ENCODE measurements at places on chromosomes 13 and 19. TPM values are rescaled to one million over a fixed set of nuclear protein-coding genes. Genes with fewer than 3 reads are reported as not detected.

The OR4F17 gene
- total RNA-seq: 4.0 TPM

The LILRB4 gene
- total RNA-seq: not detected

The GPALPP1 gene
- 23.1 TPM for total RNA-seq

- DNase-seq: no peak
- peaks cover 33% of the 10 kb centered on the region for H3K36me3 ChIP-seq
- peak overlapping the region; percentile 64 for H3K4me3 ChIP-seq
- peaks cover 32% of the 10 kb centered on the region for H3K27me3 ChIP-seq
Observed at GRCh38 chr19:35902870-35903475, 644 bp downstream of the HCST start.

DNA sequence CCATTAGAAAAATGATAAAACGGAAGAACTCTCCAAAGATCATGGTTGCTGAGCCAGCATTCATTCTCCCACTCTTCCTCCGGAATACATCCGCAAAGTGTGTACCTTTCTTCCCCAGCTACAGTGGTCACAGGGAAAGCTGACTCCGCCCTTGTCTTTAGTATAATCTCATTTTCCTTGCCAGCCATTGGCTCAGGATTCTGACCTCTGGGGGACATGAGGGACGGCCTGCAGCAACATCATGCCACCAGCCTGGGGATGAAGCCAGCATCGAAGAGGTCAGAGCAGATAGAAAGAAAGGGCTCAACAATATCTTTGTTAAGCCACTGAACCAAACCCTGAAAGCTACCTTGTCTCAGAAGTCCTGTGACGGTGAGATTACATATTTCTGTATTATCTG, 46.3 kb upstream of the TPP2 start:
- H3K27ac ChIP-seq: no peak overlapping the region
- no peak overlapping the region for H3K4me3 ChIP-seq
- no peaks in the 10 kb centered on the region for H3K36me3 ChIP-seq
- DNase-seq: no peak
- H3K27me3 ChIP-seq: no peaks in the 10 kb centered on the region

DNA sequence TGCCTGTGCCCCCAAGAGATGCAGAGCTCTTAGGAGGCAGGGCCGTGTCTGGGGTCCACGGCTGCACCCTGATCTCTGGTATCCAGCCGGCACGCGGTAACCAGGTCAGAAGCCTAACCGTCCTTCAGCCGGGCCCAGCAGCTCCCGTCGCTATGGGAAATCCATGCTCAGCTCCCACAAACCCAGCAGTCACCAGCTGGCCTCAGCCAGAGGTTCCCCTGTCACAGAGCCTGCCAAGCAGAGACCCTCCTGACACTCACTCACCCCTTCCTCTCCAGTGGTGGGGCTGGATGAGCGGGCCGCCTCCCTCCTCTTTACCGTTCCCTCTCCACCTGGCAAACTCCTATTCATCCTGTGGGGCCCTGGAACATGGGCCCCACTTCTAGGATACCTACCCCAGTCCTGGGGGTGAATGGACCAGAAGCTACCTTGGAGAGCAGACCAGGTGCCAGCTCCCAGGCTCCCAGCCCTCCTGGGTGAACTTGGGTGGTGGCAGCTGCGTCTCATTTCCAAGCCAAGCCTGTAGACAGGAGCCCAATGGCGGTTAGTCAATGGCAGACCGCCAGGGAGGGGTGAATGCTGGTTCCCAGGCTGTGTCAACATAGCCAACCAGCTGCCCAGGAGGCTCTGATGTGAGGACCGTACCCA, 21.4 kb upstream of the TCF3 start:
- DNase-seq: peak; percentile 35
- peaks cover 37% of the 10 kb centered on the region for H3K27me3 ChIP-seq
- H3K27ac ChIP-seq: no peak overlapping the region
- H3K36me3 ChIP-seq: peaks cover 10% of the 10 kb centered on the region
- H3K4me3 ChIP-seq: no peak overlapping the region

DNA sequence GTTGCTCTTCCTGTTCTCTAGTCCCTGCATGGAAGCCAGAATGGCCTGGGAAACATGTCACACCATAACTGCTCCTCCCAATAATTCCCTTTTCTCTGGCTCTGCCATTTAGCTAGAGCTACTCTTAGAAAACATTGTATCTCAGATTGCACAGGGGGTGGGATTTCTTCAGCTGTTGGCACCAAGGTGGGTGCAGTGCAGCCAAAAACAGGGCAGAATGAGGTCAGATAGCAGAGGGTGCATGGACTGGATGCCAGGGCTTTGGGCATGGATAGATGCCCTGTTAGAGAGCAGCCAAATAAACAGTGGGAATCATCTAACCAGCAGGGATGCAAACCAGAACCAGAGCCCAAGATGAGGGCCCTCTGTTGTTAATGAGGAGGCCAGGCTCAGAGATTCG, 4.9 kb upstream of the AMER2 start:
- no peak for DNase-seq
- H3K4me1 ChIP-seq: no peaks in the 10 kb centered on the region
- H3K27ac ChIP-seq: no peak overlapping the region
- H3K36me3 ChIP-seq: no peaks in the 10 kb centered on the region
- H3K4me3 ChIP-seq: no peak overlapping the region

- H3K4me1 ChIP-seq: no peaks in the 10 kb centered on the region
- H3K4me3 ChIP-seq: no peak overlapping the region
- H3K27me3 ChIP-seq: no peaks in the 10 kb centered on the region
Observed at GRCh38 chr19:52722062-52723003, 12.5 kb downstream of the ZNF611 start.

- H3K4me1 ChIP-seq: no peaks in the 10 kb centered on the region
- no peak for DNase-seq
- no peaks in the 10 kb centered on the region for H3K36me3 ChIP-seq
- no peak overlapping the region for H3K4me3 ChIP-seq
Observed at GRCh38 chr19:35342430-35342829, 5.3 kb upstream of the FFAR1 start.

DNA sequence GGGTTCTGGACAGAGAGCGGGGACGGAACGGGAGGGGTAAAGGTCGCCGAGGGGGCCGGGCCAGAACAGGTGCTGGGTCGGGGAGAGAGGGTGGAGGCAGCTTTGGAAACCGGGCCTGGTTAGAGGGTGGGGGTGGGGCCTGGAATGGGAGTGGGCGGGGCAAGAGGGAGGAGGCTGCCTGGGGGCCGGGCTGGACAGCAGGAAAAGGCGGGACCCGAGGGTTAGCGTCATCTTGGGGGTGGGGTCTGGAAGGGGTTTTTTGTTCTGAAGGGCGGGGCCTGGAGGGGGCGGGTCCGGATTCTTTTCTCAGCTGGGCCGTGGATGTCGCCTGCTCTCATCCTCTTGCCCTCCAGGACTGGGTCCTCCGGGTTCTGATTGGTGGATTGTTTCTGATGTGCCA, 4.3 kb upstream of the ZNF813 start:
- H3K4me3 ChIP-seq: no peak overlapping the region
- no peak overlapping the region for H3K27ac ChIP-seq
- no peaks in the 10 kb centered on the region for H3K4me1 ChIP-seq
- DNase-seq: no peak

DNA sequence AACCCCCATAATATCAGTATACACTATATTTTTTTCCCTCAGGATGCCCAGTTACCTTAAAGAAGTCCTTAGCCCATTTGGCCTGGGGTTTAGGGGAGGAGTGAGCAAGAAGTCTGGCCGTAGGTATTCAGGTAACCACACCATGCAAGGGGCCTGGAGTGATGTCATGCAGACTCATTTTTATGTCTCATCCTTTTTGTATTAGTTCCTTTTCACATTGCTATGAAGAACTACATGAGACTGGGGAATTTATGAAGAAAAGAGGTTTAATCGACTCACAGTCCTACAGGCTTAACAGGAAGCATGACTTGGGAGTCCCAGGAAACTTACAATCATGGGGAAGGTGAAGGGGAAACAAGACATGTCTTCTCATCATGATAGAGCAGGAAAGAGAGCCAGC, 12.2 kb downstream of the TPP2 start:
- no peak for DNase-seq
- no peaks in the 10 kb centered on the region for H3K4me1 ChIP-seq
- H3K27ac ChIP-seq: no peak overlapping the region
- peaks cover 22% of the 10 kb centered on the region for H3K36me3 ChIP-seq
